PC-3 (cell line): ENCODE measurements at places on chromosomes 6 and 20. TPM values are rescaled to one million over a fixed set of nuclear protein-coding genes. Genes with fewer than 3 reads are reported as not detected.

- DNase-seq: no peak
Measured at GRCh38 chr6:142185641-142186040, 38.6 kb downstream of the VTA1 start.

DNA sequence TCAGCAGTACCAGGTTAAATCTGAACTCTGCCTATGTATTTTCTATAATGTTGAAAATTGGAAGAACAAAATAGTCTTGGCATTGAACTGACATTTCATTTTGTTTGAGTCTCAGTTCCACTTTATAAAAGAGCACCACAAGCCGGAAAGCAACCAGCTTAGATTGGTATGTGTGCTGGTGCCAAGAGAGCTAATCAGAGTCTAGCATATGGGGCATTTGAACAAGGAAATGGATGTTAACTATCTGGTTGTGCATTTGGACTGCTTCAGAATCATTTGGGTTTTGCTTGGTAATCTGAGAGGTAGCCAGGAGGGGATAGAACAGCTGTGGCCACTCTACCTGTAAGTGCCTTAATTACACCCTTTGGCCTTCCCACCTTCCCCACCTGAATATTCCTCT is 184.8 kb downstream of the GRIK2 start:
- DNase-seq: no peak

DNA sequence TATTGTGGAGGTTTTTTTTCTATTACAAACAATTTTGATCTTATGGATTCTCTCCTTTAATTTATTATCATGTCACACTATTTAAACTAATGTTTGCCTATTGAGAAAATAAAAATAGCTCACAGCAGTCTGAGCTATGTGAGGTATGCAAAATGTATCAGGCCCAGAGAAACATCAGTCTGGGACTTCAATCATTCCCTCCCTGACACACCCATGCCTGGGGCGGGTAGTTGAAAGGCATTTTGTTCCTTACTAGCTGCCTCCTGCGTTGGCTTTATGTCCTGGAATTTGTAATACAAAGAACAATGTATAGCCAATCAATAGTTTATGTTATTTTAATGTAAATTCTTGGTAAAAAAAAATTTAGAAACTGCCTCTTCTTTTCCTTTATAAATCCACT is 403.3 kb downstream of the EPM2A start:
- peak; percentile 46 for DNase-seq

BPIFB2 gene
- total RNA-seq: not detected in 2 replicates
